RCC 7860 (cell line): ENCODE measurements at places on chromosomes 16 and 17.
A peak's percentile ranks its signal among the peaks of the same experiment; 100 is the strongest.

DNA sequence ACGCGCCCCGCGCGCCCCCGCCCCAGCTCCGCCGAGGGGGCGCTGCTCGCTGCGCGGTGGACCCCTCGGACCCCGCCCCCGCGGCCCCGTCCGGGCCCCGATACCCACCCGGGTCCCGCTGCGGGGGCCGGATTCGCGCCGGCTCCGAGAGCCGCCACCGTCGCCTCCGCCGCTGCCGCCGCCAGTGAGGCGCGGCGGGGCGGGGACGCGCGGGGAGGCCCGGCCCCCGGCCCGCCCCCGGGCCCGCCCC lies at the start of gene TBC1D16:
Gene TBC1D16 (minus strand): TSS at position 186 of the 250 bp plus-strand sequence. CDS start 22,325 bp downstream, outside the sequence.
- no peak for DNase-seq

- DNase-seq, result peak; percentile 65
These were observed 428 bp upstream of the SALL1 start for GRCh38 chr16:51151435-51151960.

- DNase-seq, result no peak
These were observed 27.3 kb downstream of the MIS12 start for GRCh38 chr17:5513628-5514027.

DNA sequence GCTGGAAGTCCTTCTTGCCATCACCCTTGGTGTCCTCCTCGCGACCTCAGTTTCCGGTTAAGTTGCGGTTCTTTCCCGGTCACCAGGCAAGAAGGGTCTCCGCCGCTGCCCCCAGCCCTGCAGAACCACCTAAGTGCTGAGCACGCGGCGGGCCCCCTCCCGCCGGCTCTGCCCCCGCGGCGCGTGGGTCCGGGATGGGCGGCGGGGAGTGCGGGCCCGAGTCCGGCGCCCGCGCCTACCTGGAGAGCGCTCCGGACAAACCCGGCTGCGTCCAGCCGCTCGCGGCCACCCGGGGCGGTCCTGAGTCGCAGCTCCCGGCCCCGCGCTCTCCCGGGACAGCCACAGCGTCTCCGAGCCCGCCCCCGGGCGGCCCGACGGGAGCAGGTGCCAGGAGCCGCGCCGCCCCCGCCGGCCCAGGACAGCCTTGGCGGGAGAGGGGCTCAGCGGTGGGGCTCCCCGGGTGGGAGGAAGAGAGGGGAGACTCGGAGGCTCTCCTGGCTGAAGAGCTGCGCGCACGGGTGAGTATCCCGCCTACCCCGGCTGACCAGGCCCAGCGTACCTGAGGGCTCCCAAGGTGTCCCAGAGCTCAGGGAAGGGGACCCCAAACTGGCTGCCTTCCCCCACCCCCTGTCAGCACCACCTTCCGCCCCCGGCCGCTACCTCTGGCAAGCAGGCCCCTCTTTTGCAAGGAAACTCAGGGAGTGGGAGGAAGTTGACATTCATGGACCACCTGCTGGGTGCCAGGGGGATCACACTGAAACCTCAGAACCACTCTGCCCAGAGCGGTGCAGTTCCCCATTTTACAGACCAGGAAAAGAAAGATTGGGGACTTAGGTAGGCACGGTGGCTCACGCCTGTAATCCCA lies 22.2 kb upstream of the C17orf113 start:
- DNase-seq, result no peak

- no peak for DNase-seq
These were observed 10.9 kb downstream of the ZNF200 start for GRCh38 chr16:3223913-3224515.

- DNase-seq, result no peak
These were observed 38.3 kb downstream of the CYB561 start for GRCh38 chr17:63407741-63408330.

- DNase-seq, result peak; percentile 74
These were observed 67.0 kb downstream of the TUBD1 start for GRCh38 chr17:59825533-59826322.

DNA sequence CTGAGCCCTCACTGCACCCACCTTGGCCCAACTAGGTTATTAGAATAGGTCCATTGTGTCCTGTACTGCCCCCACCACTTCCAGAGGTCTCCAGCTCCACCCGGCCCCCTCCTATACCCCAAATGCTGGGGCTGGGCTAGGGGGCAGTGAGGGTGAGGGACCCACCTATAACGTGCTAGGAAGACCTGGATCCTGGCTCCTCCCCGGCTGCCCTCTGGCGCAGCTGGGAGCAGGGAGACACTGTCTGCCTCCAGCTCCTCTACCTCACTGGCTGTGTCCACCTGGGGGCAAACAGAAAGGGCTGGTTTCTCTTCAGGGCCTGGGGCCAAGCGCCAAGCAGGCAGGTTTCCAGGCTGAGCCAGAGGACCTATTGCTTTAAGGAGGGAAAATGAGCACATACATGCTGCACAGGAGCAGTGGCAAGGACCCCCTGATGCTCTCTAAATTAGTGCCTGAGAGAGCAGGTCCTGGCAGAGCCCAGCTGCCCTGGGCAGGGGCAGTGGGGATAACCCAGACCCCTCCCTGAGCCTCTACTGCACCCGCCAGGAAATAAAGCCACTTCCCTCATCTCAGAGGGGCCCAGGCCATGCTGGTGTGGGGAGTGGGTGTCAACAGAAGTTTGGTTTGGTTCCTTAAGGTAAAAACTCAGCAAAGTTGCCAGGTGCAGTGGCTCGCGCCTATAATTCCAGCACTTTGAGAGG lies 12.2 kb downstream of the TSPOAP1 start:
- DNase-seq, result no peak

- peak; percentile 58 for DNase-seq
These were observed 8.5 kb downstream of the CHTF8 start for GRCh38 chr16:69123910-69124309.

DNA sequence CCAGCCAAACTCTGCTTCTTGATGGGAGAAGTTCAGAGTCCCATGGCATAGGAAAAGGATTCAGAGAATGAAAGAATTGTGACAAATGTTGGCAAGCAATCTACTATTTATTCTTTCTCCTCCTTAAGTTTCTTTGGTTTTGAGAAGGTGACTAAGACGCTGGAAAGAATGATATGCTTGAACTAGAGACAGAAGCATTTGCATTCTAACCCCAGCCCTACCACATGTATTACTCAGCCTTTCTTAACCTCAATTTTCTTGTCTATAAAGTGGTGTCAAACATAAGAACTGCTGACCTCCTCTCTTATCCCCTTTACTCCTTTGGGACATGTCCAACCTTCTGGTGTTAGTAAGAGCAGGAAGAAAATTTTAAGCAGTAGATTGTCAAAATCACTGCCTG lies 124.7 kb downstream of the HS3ST2 start:
- DNase-seq, result no peak

DNA sequence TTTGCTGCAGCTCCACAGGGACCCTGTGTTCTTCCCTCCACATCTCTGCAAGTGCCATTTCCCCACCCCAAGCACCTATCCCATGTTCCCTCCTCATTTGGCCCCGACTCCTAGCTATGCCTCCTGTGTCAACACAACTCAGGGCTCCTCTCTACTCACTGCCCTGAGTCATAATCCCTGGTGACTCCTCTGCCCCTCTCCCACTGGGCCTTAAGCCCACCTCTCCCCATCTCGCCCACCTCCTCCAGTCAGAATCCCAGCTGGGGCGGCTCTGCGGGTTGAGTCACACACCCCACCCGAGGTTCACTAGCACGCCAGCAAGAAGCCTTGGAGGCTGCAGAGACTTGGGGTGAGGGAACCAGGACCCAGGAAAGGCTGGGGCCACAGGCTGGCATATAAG lies 346.2 kb downstream of the FOXL1 start:
- DNase-seq, result peak; percentile 89

DNA sequence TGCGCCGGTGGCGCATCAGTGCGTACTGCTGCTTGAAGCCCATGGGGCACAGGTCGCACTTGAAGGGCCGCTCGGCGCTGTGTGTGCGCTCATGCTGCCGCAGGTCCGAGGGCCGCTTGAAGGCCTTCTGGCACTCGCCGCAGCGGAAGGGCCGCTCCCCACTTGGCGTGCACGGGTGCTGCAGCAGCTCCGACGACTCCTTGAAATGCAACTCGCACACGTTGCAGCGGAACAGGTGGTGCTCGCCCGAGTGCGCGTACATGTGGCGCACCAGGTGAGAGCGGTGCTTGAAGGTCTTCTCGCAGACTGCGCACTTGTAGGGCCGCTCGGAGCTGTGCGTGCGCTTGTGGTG lies 3.3 kb downstream of the ZNF319 start:
- no peak for DNase-seq

- DNase-seq, result peak; percentile 19
These were observed 28.1 kb upstream of the LGALS9 start for GRCh38 chr17:27602721-27603420.

DNA sequence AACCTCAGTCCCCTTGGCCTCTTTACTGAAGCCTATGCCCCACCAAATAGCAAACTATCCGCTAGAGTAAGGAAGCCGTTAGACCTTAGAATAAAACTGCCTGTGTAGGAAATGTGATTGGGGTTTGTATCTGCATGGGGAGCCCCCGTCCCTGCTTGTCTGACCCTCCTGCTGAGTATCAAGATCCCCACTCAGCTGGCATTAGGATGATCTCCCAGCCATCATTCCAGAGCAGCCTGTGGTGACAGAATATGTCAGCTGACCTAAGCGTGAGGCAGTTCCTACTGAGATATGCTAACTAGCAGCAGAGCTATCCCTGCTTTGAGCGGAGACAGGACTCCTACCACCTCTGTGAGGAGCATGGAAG lies 645 bp upstream of the GFOD2 start:
- DNase-seq, result peak; percentile 27

DNA sequence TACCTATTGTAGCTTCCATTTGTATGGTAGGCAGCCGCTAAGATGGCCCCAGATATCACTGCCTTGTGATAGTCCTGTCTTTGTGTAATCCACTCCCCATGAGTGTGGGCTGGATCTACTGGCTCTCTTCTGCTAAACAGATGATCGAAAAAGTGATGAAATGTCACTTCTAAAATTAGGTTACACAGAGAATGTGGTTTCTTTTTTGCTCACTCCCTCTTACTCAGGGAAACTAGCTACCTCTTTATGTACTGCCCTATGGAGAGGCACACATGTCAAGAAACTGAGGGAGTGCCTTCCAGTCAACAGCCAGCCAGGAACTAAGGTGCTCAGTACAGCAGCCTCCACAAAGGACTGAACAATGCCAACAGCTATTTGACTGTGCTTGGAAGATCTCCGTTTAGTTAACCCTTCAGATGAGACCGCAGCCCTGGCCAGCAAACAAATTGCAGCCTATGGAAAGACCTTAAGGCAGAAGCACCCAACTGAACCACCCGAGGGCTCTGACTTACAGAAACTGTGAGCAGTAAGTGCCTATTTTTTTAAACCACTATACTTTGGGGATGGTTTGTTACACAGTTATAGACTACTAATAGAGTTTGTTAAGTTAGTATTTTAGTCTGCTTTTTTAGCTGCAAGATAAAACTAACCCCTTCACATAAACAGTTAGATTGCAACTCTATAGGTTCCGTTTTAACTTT lies 113.2 kb upstream of the MAF start:
- no peak for DNase-seq

DNA sequence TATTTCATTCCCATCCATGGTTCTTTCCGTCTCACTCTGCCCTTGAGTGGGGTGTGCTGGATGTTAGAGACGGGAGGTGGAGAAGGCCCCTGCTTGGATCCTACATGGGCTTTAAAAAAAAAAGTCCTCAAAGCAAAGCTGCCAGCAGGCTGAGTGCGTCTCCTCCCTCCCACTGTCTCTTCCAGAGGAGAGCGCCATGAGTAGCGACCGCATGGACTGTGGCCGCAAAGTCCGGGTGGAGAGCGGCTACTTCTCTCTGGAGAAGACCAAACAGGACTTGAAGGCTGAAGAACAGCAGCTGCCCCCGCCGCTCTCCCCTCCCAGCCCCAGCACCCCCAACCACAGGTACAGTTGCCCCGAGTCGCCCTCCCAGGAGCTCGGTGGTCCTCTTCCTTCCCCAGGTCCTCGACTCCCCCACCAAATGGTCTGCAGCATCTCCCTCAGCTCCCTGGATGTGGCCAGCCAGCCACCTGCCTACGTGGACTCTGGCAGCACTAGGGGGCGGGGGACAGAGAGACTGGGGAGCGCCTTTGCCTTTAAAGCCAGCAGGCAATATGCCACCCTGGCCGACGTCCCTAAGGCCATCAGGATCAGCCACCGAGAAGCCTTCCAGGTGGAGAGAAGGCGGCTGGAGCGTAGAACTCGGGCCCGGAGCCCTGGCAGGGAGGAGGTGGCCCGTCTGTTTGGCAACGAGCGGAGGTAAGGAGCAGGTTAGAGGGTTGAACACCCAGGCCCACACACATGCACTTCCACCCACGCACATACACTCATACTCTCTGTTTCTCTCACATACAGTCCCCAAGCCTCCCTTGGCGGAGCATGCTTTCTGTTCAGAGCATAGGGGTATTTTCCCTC lies 68.2 kb downstream of the PLD6 start:
- DNase-seq, result no peak
